ENCODE measurements at places on chromosomes 4 and X.

- DNase-seq: no peak
Measured at GRCh38 chr4:143477487-143477886, 36.0 kb upstream of the SMARCA5 start.

- no peak for DNase-seq
Measured at GRCh38 chr4:14083150-14083549, 455.6 kb upstream of the BOD1L1 start.

DNA sequence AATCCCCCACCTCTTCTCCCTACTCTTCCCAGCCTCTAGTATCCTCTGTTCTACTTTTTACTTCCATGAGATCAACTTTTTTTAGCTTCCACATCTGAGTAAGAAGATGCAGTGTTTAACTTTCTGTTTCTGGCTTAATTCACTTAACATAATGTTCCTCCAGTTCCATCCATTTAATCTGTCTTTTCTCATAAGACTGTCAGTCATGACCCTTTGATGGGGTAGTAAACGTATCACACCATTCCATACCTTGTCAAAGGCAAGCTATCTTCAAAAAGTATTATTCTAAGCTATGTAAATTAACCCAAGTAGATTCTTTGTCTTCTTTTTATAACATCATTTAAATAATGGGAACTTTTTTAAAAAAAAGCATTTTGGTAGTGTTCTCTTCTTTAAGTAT lies 15.0 kb upstream of the GBA3 start:
- no peak for DNase-seq

GRCh38 chr4:154425514-154425913 lies 66.1 kb downstream of the DCHS2 start:
- DNase-seq: no peak

DNA sequence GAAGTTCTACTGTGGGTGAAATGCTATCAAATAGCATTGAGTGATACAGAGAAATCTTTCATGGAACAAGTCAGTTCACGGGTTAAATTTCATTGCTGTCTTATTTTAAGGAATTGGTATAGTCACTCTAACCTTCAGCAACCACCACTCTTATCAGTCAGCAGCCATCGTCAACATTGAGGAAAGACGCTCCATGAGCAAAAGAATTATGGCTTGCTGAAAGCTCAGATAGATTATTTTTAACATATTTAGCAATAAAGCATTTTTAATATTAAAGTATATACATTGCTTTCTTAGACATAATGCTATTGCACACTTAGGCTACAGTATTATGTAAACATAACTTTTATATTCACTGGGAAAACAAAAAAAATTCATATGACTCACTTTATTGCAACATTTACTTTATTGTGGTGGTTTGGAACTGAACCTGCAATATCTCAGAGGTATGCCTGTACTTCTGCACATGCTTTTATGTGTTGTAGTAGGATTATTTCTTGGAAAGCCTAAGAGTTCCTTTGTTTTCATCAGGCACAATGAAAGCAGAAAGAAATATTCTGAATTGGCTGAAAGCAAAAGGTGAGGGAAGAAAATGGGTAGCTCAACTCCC lies 586.7 kb downstream of the GBA3 start:
- no peak for DNase-seq
